Stimulated activated CD4-positive, alpha-beta T cell treated with anti-CD3 and anti-CD28 coated beads, Interleukin-2, amount 100 ng/mL, for 4 hours (primary cell): ENCODE measurements at places on chromosomes 16 and 17.

DNA sequence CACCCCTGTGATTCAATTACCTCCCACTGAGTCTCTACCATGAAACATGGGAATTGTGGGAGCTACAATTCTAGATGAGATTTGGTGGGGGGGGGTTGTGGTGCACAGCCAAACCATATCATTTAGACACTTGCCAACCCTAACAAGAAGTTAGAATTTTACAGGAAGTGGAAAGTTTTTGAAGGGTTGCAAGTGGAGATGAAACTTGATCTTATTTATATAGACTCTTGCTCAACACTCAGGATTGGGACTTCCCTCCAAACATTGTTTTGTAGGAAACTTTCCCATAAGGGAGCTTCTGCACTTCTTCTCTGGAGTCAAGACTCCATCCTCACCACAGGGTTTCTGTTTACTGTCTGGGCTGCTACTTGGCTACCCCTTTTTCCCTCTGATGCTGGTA lies 266.7 kb upstream of the CDH11 start:
- DNase-seq = no peak

DNA sequence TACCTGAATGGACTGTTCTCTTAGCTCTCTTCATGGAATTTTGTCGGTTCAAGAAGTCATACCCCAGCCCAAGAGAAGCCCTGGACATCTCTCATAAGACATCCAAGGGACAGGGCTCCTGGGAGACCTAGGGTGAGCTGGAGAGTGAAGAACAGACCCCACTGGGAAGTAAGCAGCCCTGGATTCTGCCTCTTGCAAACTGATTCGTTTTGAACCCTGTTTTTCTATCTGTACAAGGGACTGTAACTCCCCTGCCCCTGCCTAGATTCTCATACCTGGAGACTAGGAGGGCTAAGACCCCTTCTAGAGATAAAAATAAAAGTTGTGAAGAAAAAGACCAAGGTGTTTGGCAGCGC lies 449 bp downstream of the CCL3L1 start:
- DNase-seq = no peak

DNA sequence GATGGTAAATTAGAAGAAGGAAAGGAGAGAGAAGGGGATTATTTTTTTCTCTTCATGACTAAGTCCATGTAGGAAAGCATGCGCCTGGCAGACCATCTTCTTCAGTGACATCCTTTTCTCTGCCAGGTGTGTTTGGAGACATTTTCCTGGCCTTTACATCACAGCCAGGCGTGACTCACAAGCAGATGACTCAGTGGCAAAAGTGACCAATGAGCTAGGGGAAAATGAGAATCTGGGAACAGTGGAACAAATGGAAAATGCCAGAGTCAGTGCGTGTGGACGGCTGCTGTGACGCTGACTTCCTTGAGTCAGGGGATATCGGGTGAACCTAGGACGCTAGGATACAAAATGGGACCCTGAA lies 9.4 kb downstream of the KIAA0513 start:
- no peak for DNase-seq

GRCh38 chr17:40103688-40104087 lies 3.3 kb upstream of the NR1D1 start:
- DNase-seq = no peak

GRCh38 chr17:43983515-43984411 lies 20.7 kb upstream of the NAGS start:
- no peak for DNase-seq

GRCh38 chr16:57231821-57232350 lies 13.2 kb upstream of the ARL2BP start:
- DNase-seq = no peak

GRCh38 chr16:18797746-18798145 lies 3.6 kb downstream of the ARL6IP1 start:
- no peak for DNase-seq

GRCh38 chr17:76414334-76415295 lies 30.2 kb downstream of the SPHK1 start:
- DNase-seq = no peak

DNA sequence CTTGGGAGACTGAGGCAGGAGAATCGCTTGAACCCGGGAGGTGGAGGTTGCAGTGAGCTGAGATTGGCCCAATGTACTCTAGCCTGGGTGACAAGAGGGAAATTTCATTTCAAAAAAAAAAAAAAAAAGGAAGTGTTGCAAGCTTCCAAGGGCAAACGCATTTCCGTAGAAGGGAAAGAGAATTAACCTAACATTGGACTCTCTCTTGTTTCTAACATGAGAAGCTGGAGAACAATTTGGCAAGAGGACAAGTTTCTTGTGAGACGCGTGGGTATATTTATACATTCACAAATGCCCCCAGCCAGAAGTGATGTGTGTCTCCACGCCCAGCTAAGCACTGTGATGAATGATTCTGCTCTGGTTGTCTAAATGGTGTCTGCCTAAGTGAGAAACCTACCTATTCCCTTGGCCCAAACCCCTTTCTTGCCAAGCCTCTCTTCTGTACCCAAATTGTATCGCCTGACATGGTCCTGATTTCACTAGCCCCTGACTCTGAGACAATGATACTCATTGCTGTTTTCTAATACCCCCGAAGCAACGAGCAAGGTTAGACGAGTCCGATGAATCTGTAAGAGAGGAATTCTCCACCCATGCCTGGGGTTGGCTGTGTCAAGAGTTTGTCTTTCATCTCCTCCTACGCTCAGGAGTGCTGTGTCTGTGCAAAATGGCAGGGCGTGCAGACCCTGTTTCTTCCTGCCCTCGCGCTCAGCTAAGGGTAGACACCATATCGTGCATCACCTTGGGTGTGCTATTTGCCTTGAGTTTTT lies 14.2 kb upstream of the ST6GALNAC2 start:
- DNase-seq = no peak
